OCI-LY7 (cell line): ENCODE measurements at places on chromosomes 11 and 22.

GRCh38 chr11:17746096-17746495 is 11.5 kb downstream of the KCNC1 start:
- no peak for DNase-seq

GRCh38 chr11:43825217-43825816 is 55.3 kb upstream of the ALKBH3 start:
- DNase-seq: peak; percentile 4

GRCh38 chr11:125407046-125407445 is 89.0 kb downstream of the FEZ1 start:
- DNase-seq: no peak

DNA sequence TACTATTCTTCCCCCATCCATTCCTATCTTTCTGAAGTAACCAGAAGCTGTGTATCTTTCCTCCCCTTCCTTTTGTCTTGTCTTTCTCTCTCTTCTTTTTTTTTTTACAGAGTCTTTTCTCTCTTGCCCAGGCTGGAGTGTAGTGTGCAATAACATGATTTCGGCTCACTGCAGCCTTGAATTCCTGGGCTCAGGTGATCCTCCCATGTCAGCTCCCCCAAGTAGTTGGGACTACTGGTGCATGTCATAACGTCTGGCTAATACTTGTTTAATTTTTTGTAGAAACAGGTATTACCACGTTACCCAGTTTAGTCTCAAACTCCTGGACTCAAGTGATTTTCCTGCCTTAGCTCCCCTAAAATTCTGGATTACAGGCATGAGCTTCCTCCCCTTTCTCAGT is 86.5 kb downstream of the IGLL5 start:
- DNase-seq: no peak

DNA sequence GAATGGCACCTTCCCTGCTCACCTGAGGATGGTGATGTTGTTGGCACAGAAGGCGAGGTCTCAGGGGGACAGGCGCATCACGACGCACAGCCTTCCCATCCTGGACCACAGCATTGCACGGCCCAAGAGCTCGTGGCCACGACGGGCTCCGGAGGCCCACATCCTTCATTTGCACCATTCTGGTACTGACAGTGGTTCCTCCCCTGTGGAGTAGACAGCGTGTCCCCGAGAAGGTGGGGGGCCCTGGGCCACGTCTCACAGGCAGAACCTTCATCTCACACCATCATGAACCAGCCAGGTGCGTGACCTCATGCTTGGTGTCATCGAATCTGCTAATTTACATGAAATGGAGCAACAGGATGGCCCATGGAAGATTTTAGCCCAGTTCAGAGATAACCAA is 180.0 kb downstream of the CTTN start:
- no peak for DNase-seq

DNA sequence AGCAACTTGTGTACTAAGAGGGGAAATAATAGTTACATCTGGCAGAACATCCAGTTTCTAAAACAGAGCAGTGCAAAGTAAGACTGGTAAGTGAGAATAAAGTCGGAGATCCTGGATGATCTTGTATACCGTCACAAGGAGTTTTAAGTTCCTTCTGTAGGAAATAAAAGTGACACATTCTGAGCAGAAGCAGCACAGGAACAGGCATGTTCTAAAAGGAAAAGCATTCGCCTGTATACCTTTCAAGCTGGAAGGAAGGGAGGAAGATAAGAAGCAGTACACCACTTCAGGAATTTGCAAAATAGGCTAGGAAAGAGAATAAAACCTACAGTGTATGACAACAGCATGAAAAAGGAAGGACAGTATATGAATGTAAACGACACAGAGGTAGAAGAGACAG is 106.2 kb upstream of the TP53AIP1 start:
- no peak for DNase-seq

GRCh38 chr11:122359081-122359571 is 243.1 kb upstream of the BLID start:
- no peak for DNase-seq

- DNase-seq: no peak
These were observed 72.2 kb upstream of the RCN1 start for GRCh38 chr11:32018672-32019071.

- DNase-seq: peak; percentile 68
These were observed 17.7 kb upstream of the THRSP start for GRCh38 chr11:78045851-78046485.

DNA sequence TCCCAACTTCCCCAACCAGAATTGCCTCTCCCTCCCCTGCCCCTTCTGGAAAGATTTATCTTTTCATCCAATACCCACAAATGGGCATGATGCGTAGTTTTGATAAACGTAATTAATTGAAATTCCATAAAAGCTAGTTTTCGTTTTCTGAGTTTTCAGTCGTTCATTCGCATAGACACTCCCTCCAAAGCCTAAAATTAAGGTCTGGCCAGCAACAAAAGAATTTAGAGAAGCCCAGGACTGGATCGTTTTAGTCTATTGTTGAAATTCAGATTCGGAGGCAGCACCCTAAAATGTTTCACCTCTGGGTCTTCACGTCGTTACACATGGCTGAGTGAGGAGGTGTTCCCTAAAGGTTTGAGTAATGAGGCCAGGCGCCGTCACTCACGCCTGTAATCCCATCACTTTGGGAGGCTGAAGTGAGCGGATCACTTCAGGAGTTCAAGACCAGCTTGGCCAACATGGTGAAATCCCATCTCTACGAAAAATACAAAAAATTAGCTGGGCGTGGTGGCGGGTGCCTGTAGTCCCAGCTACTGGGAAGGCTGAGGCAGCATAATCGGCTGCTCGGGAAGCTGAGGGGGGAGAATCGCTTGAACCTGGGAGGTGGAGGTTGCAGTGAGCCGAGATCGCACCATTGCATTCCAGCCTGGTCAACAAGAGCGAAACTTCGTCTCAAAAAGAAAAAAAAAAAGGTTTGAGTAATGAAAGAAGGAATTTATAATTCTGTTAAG is 589 bp upstream of the NDUFC2 start:
- no peak for DNase-seq

DNA sequence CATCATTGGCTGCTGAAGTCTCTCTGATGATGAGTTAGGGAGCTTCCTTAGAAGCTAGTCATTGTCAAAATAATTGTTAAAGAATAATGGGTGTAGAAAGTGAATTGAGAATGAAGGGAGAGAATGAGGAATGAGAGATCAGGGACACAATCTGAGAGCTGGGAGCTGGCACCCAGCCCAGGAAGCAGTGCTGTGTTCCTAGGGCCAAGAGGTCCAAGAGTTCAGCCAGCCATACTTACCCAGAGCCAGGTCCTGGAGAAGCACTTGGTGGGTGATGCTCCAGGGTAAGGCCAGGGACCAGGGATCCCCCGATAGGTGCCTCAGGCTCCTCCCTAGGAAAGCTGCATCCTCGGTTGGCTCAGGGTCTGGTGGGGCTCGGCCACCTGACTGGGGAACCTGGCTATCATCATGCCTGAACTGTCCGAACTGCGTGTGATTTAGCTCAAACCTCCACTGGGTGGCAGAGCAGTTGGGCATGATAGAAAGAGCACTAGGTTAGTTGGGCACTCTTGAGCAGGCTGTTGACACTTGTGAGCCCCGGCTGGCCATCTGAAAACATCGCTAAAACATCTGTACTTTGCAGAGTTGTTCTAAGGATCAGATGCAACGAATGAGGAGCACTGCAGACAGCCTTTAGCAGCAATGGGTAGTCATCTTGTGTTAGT is 123.9 kb upstream of the NCAM1 start:
- DNase-seq: no peak

DNA sequence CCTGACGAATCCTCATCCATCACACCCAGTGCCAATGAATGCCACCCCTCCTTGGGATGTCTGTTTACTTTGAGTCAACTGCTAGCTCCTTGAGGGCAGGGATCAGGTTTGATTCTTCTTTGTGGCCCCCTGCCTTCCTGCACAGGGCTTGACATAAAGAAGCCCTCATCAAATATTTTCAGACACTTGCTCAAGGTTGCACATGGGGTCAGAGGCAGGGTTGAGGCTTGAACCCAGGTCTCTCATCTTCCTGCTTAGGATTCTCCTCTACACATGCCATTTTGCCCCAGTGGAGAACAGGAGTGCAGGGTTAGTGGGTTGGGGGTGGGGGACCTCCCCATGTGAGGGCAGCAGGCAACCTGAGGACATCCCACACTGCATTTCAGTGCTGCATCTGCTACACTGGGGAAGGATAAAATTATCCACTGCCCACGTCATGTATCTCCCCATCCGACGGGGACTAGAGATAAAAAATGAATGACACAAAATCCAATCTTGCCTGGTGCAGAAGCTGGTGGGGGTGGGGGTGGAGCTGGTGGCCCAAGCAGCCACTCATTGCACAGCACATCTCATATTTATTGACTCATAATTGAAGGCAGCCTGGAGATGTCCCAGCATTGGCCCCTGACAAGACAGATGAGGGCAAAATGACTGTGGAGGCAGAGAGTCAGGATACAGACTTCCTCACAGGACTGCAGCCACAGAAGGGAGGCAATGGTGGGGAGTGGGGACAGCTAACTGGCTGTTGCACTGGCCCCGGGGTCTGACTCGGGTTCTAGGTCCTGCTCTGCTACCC is 41.3 kb downstream of the NEU3 start:
- no peak for DNase-seq

- DNase-seq: no peak
These were observed 17.6 kb upstream of the PARVA start for GRCh38 chr11:12359761-12360160.

DNA sequence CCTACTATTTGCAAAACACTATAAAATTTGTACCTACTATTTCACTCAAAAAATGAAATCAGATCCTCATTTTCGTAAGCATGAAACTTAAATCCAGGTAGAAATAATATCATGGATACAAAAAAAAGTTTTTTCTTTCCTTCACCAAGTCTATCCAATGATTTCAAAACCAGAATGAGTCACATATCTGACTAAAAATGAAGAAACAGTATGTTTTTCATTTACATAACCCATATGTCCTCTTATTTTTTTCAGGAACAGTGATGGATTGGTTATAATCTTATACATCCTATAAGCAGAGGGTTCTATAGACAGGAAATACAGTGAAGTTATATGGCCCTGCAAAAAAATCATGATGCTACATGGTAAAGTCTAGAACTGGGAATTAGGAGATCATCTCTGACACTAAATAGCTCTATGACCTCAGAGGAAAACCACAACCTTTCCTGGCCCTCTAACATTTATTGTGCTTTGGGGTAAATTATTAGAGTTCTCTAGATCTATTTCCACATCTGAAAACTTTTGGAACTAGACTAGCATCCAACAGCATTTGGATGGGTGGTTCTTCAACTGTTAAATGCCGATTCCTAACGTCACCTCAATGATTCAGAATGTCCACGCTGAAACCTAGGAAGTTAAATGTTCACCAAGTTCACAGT is 10.9 kb downstream of the MTMR2 start:
- no peak for DNase-seq

DNA sequence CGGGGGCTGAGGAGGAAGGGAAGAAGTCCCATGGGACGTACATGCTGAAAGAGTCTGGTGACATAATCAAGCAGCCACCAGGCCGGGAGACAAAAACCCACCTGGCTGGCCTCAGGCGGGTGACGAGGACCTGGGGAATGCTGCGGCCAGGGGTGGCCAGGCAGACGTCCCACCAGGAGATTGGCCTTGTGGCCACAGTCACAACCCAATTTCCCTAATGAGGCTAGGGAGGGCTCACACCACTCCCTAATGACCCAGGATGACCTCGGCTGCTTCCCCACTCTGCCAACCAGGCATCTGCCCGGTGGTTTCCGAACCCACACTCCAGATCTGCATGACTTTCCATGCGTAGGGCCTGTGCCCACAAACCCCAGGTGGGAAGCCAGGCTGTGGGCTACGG is 66.9 kb downstream of the SCUBE1 start:
- no peak for DNase-seq

DNA sequence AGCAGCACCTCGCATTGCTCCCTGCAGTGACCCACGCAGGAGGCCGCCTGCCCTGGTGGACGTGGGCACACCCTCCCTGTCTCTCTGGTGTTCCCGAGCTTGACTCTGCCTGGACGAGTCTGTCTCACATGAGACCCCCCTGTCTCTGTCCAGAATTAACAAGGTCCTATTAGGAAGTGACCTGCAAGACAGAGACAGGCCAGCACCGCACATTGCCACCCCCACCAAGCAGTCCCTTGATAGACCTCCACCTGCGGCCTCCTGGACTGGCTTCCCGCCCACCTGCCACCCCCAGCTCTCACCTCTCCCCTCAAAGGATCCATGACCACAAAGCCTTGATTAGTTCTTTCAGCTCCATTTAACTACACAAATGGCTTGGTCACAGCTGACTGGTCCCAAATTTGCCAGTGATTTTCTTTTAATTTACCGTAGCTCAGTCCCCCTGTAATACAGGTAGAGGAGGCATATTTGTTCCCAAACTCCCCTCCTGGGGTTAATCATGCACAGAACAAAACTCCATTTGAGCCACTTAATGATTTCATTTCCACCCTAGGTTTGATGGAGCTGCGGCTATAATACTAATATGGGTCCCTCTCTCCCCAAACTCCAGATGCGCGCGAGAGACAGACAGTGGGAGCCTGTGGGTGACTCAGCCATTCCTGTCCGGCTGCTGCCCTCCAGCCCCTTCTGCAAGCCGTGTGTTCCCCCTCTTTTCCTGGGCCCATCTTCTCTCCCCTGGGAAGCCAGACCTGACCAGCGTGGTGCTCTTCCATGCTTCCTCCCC is 11.2 kb downstream of the SPATA19 start:
- DNase-seq: no peak

- no peak for DNase-seq
These were observed 8.8 kb downstream of the WNT7B start for GRCh38 chr22:45968003-45968650.

GRCh38 chr11:65362320-65362931 is 7.9 kb downstream of the TIGD3 start:
- no peak for DNase-seq

DNA sequence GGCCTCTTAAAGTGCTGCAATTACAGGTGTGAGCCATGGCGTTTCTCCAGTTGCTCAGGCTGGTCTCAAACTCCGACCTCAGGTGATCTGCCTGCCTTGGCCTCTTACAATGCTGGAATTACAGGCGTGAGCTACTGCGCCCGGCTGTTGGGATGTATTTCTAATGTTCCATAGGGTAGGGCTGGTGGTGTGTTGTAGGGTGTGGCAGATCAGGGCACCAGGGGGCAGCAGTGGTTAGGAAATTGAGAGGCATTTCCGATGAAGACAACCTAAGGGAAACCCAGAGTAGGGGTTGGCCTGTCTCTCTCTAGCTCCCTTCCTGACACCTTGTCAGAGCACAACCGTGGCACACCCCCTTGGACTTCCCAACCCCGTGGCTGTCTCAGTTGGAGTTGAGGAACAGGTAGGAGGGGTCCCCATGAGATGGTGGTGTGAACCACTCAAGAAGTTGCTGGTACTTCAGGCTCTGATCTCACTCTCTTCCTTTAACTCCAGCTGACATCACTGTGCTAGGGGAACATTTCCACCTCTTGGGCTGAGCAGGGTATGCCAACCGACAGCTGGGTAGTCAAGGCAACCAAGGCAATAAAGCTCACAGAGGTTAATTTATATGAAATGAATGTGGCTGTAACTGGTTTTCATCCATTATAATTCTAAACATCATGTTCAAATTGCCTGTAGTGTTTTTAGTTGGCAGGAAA is 33.0 kb downstream of the YWHAH start:
- peak; percentile 76 for DNase-seq

GRCh38 chr11:71148716-71149115 is 103.7 kb downstream of the SHANK2 start:
- DNase-seq: no peak
